ENCODE measurements at places on chromosomes 4 and X.

DNA sequence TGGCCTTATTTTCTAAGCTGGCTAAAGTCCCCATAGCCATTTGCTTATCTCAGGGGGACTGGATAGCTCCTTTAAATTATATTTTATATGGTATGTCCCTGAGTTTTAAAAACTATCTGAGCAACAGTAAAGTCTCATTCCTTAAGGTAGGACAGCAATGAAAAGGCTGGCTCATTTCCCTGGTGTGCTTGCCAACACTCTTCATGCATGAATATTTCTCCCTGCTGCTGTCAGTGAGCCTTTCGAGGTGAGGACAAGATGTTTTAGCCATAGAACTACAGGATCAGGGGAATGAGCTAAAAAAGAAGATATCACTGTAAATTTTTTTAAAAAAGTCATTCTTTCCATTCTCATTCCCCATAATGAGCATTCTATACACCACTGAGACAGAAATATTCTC, 427.3 kb upstream of the FAM241A start:
- no peak for DNase-seq

DNA sequence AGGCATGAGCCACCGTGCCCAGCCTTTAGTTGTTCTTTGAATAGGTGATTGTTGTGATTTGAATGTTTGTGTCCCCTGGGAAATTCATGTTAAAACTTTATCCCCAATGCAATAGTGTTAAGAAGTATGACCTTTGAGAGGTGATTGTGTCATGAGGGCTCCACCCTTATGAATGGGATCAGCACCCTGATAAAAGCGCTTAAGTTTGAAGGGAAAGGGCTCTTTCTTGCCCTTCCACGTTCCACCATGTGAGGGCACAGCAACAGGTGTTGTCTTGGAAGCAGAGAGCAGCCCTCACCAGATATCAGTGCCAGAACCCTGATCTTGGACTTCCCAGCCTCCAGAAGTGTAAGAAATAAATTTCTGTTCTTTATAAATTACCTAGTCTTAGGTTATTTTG, 33.7 kb upstream of the RP2 start:
- DNase-seq = no peak

GRCh38 chr4:164441109-164441508, 312.8 kb upstream of the SMIM31 start:
- DNase-seq = no peak

- DNase-seq = no peak
Observed at GRCh38 chrX:115023139-115023538, 5.7 kb upstream of the IL13RA2 start.

GRCh38 chrX:15471028-15471427, 22.1 kb downstream of the PIR start:
- DNase-seq = peak; percentile 46

DNA sequence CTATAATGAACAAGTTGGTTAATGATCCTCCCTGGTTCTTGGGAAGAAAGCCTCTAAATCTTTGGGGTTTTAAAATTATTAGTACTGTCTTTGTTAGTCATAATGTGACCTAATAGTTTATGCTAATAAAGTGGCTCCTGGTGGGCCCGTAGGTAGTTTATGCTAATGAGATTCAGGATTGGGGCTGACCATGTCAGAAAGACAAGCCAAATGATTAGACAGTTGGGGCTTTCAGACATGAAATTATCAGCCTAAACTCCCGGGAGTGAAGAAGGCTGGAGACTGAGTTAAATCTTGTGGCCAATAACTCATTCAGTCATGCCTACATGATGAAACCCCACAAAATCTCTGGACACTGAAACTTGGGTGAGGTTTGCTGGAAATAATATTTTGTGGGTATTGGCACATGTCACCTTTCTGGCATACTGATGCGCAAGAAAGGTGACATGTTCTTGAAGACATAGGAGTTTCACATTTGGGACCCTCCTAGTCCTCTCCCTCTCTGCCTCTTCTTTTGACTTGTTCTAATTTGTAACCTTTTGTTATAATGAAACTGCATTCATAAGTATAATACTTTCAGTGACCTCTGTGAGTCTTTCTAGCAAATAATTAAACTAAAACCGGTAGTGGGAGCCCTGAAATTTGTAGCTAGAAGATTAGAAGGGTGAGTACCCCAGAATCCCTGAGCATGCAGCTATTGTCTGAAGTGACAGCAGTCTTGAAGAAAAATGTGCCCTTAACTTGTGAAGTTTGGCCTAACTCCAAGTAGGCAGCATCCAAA, 196.8 kb upstream of the FSTL5 start:
- DNase-seq = no peak

- DNase-seq = no peak
Observed at GRCh38 chr4:122691988-122692387, 40.5 kb upstream of the BBS12 start.

- DNase-seq = no peak
Observed at GRCh38 chrX:153818571-153819383, 11.6 kb downstream of the PDZD4 start.

- no peak for DNase-seq
Observed at GRCh38 chrX:119539872-119540271, 25.3 kb downstream of the STEEP1 start.

DNA sequence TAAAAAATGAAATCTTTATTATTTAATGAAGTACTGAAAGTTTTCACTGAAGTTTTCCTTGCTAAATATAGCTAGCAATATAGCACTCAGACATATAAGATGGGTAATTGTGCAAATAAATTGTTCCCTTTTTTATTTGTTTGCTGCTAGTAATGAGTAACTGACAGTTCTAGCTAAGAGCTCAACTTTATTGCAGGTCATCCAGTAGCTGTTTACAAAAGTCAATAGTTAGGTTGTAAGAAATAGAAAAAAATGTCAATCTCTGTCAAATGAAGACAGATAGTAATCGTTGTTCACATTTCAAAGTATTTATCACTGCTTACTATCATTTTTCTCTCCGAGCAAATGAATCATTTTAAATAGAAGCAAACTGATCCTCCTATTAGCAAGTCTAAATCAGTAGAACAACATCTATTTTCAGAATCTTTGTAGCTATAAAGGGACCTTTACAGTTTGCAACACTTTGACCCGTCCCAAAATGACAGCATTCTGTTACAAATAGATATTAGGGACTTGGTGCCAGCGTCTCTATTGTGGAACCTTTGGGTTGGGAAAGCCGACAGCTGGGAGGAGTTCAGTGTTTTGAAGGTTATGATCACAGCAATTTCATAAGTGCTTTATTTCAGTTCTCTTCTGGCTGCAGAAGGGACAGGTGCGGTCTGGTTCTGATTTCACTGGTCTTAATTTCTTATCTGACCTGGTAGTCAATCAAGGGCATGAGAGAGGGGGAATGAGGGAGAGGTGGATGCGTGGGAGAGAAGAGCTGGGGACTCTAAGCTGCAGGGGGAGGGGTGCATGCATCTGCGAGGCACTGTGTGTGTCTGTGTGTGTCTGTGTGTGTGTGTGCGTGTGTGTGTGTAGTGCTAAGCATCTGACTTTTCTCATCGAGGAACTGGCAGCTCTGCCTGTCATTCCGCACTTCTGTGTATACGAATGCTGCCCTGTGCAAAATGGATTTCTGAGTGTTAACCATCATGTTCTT, 227.9 kb upstream of the PITX2 start:
- DNase-seq = no peak

DNA sequence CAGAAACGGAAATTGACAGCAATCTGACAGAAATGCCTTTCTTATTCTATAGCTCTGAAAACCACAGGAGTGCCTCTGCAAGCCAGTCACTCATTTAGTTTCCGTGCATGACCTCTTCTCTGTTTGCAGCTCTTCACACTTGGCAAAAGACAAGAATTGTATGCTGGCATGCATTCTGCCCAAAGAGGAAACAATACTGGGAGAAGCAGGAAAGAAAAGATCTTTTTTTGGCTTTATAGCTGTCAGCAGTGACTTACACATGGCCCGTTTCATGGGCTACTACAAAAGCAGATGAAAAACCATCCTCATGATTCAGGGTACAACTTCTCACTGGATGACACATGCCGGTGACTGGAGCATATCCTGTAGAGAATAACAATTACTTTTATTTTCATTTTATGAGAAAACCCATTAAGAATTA, 249.4 kb downstream of the ADAMTS3 start:
- no peak for DNase-seq

DNA sequence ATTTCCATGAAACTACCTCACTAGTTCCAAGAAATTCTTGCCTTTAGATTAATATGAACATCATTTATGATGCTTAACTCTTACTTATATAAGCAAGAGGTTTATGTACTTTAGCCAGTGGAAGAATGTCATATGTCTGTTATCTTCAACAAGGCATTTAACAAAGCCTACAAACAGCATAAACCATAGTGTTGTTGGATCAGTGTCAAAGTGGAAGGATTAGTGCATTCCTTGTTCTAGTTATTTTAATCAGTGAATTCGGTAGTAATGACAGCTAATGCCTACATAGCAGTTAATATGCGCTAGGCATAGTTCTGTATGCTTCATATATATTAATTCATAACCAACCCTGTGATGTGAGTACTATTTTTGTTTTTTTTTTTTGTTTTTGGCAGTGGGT, 3.1 kb downstream of the PI4K2B start:
- no peak for DNase-seq

DNA sequence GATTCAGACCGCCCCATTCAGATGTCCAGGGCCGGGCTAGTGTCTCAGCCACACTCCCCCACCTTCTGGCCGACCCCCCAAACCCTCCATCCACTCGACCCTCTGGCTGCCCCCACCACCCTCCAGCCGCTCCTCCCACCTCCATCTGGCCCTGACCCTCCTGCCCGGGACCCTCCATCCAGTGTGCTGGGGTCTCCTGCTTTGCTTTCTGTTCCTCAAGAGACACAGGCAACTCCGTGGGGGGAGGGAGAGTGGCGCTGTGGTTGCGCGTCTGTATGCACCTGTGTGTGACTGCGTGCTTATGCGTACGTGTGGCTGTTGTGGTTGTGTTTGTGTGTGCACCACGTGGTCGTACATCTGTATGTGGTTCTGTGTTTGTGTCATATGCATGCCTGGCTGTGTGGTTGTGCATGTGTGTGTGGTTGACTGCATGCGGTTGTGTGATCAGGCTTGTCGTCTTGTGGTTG, 33.3 kb downstream of the CPLX1 start:
- DNase-seq = no peak

All from stimulated activated naive B cell treated with anti-CD40 and anti-IgM and Interleukin-4, amounts not matched to agents 10 μg/mL and 1 μg/mL and 100 μg/mL, for 72 hours (primary cell).